ENCODE measurements at places on chromosomes 3 and 15. TPM values are rescaled to one million over a fixed set of nuclear protein-coding genes. Genes with fewer than 3 reads are reported as not detected.

DNA sequence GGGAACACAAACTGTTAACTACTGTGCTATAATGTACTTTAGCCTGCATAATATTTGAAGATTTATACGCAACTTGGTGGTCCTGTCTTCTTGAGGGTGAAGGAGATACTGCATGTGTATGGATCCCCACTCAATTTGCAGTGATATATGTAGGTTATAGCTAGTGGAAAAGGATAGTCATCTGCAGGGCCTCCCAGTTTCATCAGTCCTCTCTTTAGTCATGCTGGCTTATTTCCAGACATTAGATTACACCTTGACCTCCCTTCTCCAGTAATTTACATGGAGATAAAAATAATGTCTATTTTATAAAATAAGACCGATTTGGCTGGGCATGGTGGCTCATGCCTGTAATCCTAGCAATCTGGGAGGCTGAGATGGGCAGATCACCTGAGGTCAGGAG, 3.7 kb downstream of the NR1D2 start:
- H3K36me3 ChIP-seq = no peaks in the 10 kb centered on the region
- DNase-seq = no peak
- no peaks in the 10 kb centered on the region for H3K27me3 ChIP-seq
- H3K4me1 ChIP-seq = peaks cover 76% of the 10 kb centered on the region

The SYNPR gene
- not detected for total RNA-seq

The TM6SF1 gene
- 0.50 TPM for total RNA-seq

The TIMP4 gene
- total RNA-seq = not detected

GRCh38 chr3:128152419-128153155, 694 bp upstream of the EEFSEC start:
- peak overlapping the region; percentile 85 for H3K4me3 ChIP-seq
- no peaks in the 10 kb centered on the region for H3K36me3 ChIP-seq
- peaks cover 18% of the 10 kb centered on the region for H3K4me1 ChIP-seq
- H3K27ac ChIP-seq = peak overlapping the region; percentile 44

DNA sequence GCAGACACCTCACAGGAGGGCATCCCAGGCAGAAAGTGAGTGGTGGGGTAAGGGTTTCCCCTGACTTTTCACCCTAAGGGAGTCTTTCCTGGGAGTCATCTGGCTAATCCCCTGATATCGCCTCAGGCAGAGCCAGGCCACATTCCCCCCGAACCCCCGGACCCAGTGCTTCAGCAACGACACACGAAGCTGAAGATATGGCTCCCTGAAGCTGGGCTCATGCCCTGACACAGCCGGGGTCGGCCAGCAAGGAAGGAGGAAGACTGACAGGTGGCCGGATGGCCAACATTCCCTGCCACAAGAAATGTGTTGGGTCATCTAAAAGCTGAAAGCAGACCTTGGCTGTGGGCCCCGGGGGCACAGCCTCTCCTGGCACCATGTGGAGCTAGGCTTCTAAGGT, 14.4 kb downstream of the CHST13 start:
- no peak overlapping the region for H3K4me3 ChIP-seq
- H3K27ac ChIP-seq = no peak overlapping the region
- no peaks in the 10 kb centered on the region for H3K4me1 ChIP-seq
- no peaks in the 10 kb centered on the region for H3K27me3 ChIP-seq
- no peaks in the 10 kb centered on the region for H3K36me3 ChIP-seq

GRCh38 chr3:112675943-112676535, 35.1 kb upstream of the CCDC80 start:
- no peak overlapping the region for H3K4me3 ChIP-seq
- no peaks in the 10 kb centered on the region for H3K27me3 ChIP-seq
- H3K4me1 ChIP-seq = peaks cover 57% of the 10 kb centered on the region
- H3K36me3 ChIP-seq = no peaks in the 10 kb centered on the region
- no peak for DNase-seq

- no peaks in the 10 kb centered on the region for H3K4me1 ChIP-seq
- no peak overlapping the region for H3K27ac ChIP-seq
- no peaks in the 10 kb centered on the region for H3K36me3 ChIP-seq
- H3K27me3 ChIP-seq = no peaks in the 10 kb centered on the region
These were observed 141.2 kb downstream of the STT3B start for GRCh38 chr3:31673950-31674349.

GRCh38 chr15:34252545-34252944, 27.7 kb downstream of the EMC4 start:
- H3K27me3 ChIP-seq = no peaks in the 10 kb centered on the region
- peaks cover 43% of the 10 kb centered on the region for H3K36me3 ChIP-seq
- DNase-seq = no peak
- H3K4me3 ChIP-seq = no peak overlapping the region
- no peaks in the 10 kb centered on the region for H3K4me1 ChIP-seq

The EIF3J gene
- total RNA-seq = 76.8 TPM

DNA sequence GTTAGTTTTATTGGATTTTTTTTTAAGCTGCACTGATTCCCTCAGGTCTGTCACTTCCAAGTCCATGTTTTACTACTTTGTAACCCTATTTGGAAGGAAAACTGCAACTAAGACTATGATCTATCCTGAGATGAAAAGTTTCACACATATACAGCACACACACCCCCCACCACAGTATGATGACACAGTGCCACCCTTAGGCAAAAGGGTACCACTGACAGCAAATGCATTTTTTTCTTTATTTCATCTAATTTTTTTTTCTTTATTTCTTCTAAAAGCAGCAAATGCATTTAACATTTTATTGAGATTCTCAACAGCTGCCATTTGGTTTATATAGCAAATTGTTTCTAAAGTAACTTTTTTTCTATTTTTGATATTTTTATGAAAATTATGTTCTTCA, 21.2 kb downstream of the NGRN start:
- peak; percentile 52 for DNase-seq
- no peak overlapping the region for H3K27ac ChIP-seq
- H3K36me3 ChIP-seq = no peaks in the 10 kb centered on the region
- H3K4me1 ChIP-seq = no peaks in the 10 kb centered on the region

GRCh38 chr3:149638228-149639092, 19.4 kb downstream of the WWTR1 start:
- H3K4me1 ChIP-seq = no peaks in the 10 kb centered on the region
- H3K27ac ChIP-seq = no peak overlapping the region
- no peak for DNase-seq
- H3K36me3 ChIP-seq = no peaks in the 10 kb centered on the region
- H3K4me3 ChIP-seq = no peak overlapping the region
- no peaks in the 10 kb centered on the region for H3K27me3 ChIP-seq

- no peaks in the 10 kb centered on the region for H3K27me3 ChIP-seq
- H3K4me3 ChIP-seq = no peak overlapping the region
- H3K36me3 ChIP-seq = no peaks in the 10 kb centered on the region
- H3K27ac ChIP-seq = no peak overlapping the region
These were observed 145.1 kb downstream of the SEMA6D start for GRCh38 chr15:47862402-47862801.

GRCh38 chr3:125132815-125133214, 77.0 kb upstream of the HEG1 start:
- DNase-seq = no peak
- no peaks in the 10 kb centered on the region for H3K27me3 ChIP-seq
- no peak overlapping the region for H3K4me3 ChIP-seq
- no peaks in the 10 kb centered on the region for H3K36me3 ChIP-seq
- H3K27ac ChIP-seq = no peak overlapping the region

DNA sequence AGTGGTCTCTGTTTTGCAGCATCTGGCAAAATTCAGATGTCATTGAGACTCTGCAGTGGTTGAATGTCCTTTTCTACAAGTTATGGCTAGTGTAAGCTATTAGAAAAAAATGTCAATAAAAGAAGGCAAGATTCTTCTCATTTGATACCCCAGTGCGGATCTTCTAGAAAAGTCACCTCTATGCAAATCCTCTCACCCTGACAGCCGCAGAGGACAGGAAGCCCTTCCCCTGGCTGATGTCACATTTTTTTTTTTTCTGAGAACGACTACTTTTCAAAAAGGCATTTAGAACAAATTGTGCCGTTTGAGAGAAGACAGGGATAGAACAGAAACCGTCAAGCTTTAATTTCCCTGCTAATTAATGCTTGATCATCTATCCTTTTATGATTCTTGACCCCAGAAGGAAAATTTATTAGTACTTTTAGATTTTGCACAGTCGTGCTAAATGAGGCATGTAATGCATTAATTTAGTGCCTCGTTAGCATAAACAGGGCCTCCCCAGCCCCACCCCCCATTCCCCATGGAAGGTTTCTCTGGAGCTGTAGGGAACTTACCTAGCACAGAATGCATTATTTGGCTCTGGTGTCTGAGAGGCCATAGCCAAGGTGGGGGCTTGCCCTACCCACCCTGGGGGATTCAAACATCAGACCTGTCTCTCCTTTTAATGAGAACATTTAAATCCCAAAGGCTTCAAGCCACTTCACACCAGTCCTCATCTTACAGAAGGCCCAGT, 183.8 kb downstream of the OPA1 start:
- no peak overlapping the region for H3K27ac ChIP-seq
- no peaks in the 10 kb centered on the region for H3K27me3 ChIP-seq
- no peak overlapping the region for H3K4me3 ChIP-seq
- DNase-seq = no peak

The SEC61A1 gene
- 203 TPM for total RNA-seq

The CRTC3 gene
- total RNA-seq = 75.5 TPM

The TIGIT gene
- 36.1 TPM for total RNA-seq

DNA sequence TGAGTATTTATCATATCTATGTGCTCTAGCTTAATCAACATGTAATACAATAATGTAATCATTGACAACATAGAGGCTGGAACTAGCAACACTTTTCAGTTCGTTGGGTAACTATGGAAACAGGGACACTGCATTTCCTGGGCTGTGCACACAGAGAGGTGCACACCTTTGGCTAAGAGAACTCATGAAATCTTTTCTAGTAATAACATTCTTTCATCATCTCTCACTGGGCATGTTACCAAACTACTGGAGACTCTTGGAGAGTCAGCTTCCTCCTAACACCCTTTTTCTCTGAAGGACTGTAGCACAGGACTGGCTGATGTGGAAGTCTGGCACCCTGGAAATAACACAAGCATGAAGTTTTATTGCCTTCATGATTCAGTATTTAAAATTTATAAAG, 135.6 kb downstream of the KCNMB2 start:
- H3K27ac ChIP-seq = no peak overlapping the region
- no peak for DNase-seq
- no peaks in the 10 kb centered on the region for H3K27me3 ChIP-seq
- H3K4me1 ChIP-seq = no peaks in the 10 kb centered on the region

The GPR62 gene
- total RNA-seq = not detected

- no peak for DNase-seq
- H3K4me1 ChIP-seq = peaks cover 8% of the 10 kb centered on the region
- no peak overlapping the region for H3K27ac ChIP-seq
- no peak overlapping the region for H3K4me3 ChIP-seq
These were observed 116.0 kb downstream of the FOXB1 start for GRCh38 chr15:60120100-60120499.

The TOP2B gene
- 175 TPM for total RNA-seq

- H3K4me3 ChIP-seq = no peak overlapping the region
- no peaks in the 10 kb centered on the region for H3K4me1 ChIP-seq
- H3K27ac ChIP-seq = no peak overlapping the region
- DNase-seq = no peak
- no peaks in the 10 kb centered on the region for H3K36me3 ChIP-seq
- no peaks in the 10 kb centered on the region for H3K27me3 ChIP-seq
These were observed 207.9 kb upstream of the RGMA start for GRCh38 chr15:93296759-93297500.

GRCh38 chr15:85615930-85616329, 178.8 kb downstream of the KLHL25 start:
- peak; percentile 26 for DNase-seq
- peaks cover 38% of the 10 kb centered on the region for H3K4me1 ChIP-seq
- H3K27me3 ChIP-seq = no peaks in the 10 kb centered on the region
- H3K4me3 ChIP-seq = no peak overlapping the region
- no peak overlapping the region for H3K27ac ChIP-seq

The NDUFB5 gene
- total RNA-seq = 63.6 TPM

GRCh38 chr3:82100378-82100777, 338.9 kb upstream of the GBE1 start:
- no peak for DNase-seq
- no peaks in the 10 kb centered on the region for H3K36me3 ChIP-seq
- no peak overlapping the region for H3K27ac ChIP-seq
- no peaks in the 10 kb centered on the region for H3K27me3 ChIP-seq
- H3K4me1 ChIP-seq = no peaks in the 10 kb centered on the region

The THRB gene
- not detected for total RNA-seq

- no peak overlapping the region for H3K27ac ChIP-seq
- H3K36me3 ChIP-seq = no peaks in the 10 kb centered on the region
- H3K27me3 ChIP-seq = no peaks in the 10 kb centered on the region
- no peaks in the 10 kb centered on the region for H3K4me1 ChIP-seq
- H3K4me3 ChIP-seq = no peak overlapping the region
These were observed 24.9 kb upstream of the DNAAF4 start for GRCh38 chr15:55532944-55533343.

DNA sequence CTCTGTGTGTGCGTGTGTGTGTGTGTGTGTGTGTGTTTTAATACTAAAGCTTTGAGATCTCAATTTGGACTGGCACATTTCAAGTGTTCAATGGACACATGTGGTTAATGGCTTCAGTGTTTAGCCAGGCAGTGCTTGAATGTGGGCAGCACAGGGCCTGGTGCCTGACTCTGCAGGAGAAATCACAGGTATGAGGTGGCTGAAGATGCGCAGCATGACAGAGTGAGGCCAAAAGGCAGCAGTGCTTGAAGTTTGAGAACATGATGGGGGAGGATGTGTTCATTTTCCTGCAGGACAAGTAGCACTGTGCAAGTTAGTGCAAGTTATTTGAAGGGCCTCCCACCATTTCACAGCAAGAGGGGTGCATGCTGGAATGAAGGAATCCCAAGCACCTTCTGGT, 620.5 kb upstream of the TBL1XR1 start:
- no peak overlapping the region for H3K4me3 ChIP-seq
- no peaks in the 10 kb centered on the region for H3K27me3 ChIP-seq
- no peak for DNase-seq
- no peak overlapping the region for H3K27ac ChIP-seq

- H3K4me3 ChIP-seq = no peak overlapping the region
- H3K27me3 ChIP-seq = no peaks in the 10 kb centered on the region
- DNase-seq = no peak
- no peaks in the 10 kb centered on the region for H3K4me1 ChIP-seq
These were observed 223.3 kb downstream of the EPHB1 start for GRCh38 chr3:135018149-135018923.

The LYSMD4 gene
- total RNA-seq = 18.0 TPM

GRCh38 chr3:54212723-54213122, 90.4 kb downstream of the CACNA2D3 start:
- DNase-seq = no peak
- no peak overlapping the region for H3K27ac ChIP-seq
- no peaks in the 10 kb centered on the region for H3K36me3 ChIP-seq
- no peak overlapping the region for H3K4me3 ChIP-seq
- no peaks in the 10 kb centered on the region for H3K27me3 ChIP-seq

The SLCO2A1 gene
- not detected for total RNA-seq

All from CD4-positive, alpha-beta memory T cell (primary cell).